SW 1271 (cell line): ENCODE measurements at places on chromosomes 12 and 14.

DNA sequence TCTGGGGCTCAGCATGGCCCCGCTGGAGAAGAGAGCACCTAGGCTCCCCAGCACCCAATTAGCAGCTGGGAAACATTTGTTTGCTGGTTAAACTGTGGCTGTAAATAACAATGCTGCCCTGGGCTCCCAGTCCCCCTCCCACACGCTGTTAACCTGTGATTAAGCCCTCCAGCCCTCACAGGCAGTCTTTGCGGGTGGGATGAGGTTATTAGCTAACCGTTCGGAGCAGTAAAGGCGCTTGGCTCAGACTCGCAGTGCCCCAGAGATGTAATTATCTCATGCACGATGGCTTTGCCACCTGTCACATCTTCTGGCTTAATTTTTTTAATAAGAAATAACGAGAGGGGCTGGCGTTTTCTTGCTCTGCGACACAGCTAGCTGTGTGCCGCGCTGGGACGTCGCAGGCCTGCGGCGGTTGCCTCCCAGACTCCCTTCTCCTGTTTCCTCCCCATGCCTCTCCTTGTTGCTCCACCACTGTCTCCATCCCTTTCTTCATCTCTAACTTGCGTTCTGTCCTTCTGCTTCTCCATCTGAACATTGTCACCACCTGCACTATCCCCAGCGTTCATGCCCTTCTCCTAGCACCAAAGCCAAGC, 239.2 kb upstream of the FKBP4 start:
- no peak for DNase-seq

GRCh38 chr14:106883218-106883692, 1356.9 kb downstream of the TMEM121 start:
- DNase-seq = no peak

DNA sequence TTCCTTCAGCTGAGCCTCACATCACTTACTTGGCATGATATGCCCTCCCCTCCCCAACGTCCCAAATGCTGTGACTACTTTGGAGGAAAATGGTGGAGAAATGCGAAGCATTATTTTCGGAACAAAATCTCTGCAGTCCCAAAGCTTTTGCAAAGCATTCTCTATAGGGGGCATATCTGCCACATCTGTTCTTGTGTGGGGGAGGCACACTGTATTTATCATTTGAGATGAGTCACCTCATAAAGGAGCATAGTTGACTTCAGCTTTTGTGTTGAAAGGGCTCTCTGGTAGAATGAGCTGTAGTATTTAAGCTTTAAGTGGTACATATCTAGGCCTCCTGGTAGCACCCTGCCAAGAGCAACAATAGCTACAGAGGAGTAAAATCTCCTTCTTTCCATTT, 447.5 kb downstream of the ADAMTS20 start:
- DNase-seq = no peak

DNA sequence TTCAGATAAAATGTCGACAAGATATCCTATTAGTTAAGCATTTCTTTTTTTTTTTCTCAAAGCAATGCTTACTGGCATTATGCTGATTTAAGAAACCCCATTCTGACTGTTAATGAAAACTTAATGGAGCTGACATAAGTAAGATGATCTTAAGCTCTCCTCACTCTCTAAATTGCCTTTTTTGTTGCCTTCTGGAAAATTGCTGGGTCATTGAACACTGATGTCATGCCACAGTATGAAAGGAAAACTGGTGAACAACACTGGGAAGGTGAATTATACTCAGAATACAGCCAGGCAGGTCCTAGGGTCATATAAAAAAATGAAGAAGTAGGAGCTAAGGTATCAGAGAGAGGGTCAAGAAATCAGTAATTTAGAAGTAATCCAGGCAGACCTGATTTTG, 179.9 kb downstream of the BTG1 start:
- no peak for DNase-seq

DNA sequence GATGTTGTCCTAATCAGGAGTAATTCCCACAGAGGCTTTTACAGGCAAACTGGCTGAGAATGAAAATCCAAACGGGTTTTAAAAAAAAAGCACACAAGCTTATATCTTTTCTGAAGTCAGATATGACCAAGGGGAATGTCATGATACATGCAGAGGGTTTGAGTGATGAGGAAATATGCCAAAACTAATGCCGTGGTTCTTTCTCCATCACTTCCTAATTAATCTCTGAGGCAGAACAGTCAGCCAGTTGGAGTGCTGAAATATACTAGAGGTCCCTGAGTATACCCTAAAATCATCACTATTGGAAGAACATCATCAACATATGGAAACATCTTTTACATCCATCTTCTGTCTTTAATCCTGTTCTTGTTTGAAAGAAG, 160.8 kb upstream of the FAR2 start:
- DNase-seq = no peak

GRCh38 chr12:120642826-120643225, 2.4 kb downstream of the CABP1 start:
- DNase-seq = no peak

DNA sequence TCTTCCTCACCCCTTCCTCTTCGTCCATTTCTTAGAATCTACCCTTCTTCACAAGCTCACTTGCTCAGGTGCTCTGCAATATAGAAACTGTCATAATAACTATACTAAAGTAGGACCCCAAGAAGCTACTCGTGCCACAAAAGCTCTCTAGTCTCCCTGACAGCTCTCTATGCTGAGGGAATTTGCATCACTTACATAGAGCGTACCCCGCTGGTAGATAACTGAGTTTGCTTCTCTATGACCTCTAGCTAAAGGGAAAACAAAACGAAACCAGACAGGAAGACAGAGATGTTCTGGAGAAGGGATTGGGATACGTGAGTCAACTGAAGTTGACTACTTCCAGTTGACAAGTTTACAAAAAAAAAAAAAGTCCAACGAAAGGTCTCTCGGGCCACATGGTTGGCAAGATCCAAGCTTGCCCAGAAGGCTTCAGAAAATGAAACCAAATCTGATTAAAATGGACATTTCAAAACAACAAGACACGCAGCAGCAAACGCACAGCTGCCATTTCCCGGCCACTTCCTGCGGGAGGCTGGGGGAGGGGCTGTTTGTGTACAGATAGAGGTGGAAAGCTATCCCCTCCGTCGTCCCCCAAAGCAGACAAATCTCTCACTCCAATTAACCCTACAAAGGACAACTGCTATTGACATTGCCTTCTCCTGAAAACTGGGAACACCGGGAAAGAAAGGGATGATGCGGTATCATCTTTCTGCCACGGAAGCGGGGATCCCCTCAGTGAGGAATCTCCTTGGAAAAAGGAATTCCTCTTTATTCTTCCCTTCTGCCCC, 1.3 kb downstream of the BAZ2A start:
- DNase-seq = no peak

GRCh38 chr12:4939418-4940023, 29.8 kb downstream of the KCNA1 start:
- DNase-seq = no peak

GRCh38 chr12:49968471-49968870, 4.3 kb upstream of the AQP6 start:
- no peak for DNase-seq

DNA sequence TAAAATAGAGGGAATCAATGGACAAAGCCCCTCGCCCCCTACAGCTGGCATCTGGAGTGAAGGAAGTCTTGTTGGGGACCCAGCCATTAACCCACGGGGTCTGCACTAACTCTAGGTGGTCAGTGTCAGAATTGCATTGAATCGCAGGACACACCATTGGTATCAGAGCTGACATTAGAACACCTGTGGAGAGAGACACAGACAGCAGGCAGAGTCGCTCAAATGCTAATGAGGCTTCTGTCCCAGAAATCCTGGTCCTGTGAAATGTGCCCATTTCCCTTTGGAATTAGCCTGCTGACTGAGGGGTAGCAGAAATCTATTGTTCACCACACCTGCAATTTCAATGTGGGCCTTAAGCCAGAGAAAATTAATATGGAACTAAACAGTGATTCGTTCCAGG, 33.0 kb downstream of the TMEM132D start:
- no peak for DNase-seq

DNA sequence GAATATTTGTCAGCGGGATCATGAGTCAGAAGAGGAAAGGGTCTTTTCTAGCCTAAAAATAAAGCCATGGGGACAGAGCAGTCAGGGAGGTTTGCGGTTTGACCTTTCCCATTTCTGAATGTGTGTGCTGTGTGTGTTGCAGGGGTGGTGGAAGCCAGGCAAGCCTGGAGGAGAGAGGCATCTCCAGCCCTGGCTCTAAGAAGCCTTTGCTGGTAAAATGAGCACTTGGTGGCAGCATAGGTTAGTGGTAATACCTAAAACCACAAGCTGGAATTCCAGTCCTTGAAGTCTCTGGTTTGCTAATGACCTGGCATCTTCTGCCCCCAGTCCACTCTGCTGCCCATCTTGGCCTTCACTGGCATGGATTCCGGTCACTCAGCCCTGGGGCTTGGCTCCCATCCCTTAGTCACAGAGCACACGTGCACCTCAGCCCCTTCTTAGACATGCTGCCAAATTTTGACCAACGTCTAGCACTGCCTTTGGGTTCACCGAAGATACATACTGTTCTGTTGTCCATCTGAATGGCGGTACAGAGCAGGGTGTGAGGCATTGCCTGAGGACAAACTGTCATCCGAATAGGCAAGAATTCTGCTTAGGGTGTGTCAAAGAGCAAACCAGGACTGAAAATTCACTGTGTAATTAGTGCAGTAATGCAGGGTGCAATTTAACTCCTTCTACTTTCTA, 52.7 kb downstream of the KCNA5 start:
- DNase-seq = no peak

- DNase-seq = no peak
Measured at GRCh38 chr12:51977320-51977753, 25.8 kb downstream of the ACVR1B start.

- no peak for DNase-seq
Measured at GRCh38 chr14:101761881-101762529, 496 bp downstream of the PPP2R5C start.

DNA sequence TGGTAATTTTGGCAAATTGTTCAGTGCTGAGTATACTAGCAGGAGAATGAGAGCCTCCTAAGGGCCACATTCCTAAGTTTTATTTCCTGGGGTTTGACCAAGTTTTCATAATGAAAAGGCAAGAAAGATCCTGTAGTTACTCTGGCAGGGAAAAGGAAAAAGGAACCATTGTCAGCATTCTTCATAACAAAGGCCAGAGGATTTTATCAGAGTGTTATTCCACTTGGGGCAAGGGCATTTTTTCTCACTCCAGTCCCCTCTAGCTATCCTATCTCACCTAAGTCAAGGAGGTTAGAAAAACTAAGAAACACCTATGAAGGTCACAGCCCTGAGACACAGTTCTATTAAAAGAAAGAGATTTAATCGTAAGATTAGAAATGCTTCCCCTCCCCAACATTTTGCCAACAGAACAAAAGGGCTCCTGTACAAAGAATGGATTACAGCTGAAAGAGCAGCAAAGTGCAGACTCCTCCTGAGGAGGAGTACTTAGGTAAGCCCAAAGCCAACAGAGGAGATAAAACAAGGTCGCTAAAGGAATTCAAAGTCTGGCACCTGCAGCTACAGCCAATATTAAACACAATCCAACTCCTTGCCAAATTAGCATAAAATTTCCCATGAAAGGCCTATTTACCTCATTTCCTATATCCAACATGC, 162.4 kb downstream of the GALC start:
- DNase-seq = no peak

GRCh38 chr14:61563880-61564617, 131.3 kb upstream of the HIF1A start:
- DNase-seq = no peak

DNA sequence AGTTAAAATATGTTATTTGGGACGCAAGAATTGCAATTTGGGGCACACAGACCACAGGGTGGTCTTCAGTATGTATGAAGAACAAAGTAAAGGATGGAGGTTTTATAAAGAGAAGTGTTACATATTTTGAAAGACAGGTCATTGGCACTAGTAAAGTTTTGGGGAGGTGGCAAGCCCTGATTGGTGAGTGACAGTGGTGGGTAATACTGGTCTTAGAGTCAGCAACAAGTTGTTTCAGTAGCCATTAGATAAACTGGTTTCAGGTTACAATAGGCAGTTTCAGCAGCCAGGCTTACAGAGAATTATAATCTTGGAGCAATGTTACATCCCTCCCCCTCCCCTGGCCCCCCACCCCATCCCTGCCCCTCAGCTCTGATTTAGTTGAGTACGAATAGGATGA, 17.5 kb downstream of the MARK3 start:
- no peak for DNase-seq

- DNase-seq = no peak
Measured at GRCh38 chr12:25438638-25439037, 114.4 kb downstream of the LMNTD1 start.

DNA sequence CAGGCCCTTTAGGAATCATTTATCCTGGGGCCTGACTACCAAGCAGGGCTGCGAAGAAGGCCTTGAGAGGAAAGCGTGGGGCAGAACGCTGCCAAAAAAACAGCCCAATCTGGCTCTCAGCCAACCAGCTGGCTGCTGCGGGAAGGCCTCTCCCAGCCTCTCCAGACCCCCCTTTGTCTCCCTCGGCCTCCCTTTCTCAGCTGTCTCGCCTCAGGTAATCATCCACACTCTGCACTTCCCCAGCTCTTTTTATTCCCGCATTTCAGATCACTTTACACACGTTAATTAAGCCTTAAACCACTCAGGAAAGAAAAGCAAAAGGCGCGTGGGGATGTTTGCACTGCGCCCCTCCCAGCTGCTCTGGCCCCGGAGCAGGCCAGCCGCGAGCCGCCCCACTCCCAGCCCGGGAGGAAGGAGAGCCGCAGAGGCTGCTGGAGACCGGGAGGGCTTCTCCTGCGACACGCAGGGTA, 208.2 kb upstream of the FOXN3 start:
- DNase-seq = no peak

GRCh38 chr12:22658214-22658613, 33.2 kb downstream of the ETNK1 start:
- no peak for DNase-seq

- DNase-seq = no peak
Measured at GRCh38 chr14:93017301-93017797, 94.4 kb downstream of the CHGA start.

GRCh38 chr14:76995279-76996035, 33.1 kb downstream of the IRF2BPL start:
- DNase-seq = no peak

DNA sequence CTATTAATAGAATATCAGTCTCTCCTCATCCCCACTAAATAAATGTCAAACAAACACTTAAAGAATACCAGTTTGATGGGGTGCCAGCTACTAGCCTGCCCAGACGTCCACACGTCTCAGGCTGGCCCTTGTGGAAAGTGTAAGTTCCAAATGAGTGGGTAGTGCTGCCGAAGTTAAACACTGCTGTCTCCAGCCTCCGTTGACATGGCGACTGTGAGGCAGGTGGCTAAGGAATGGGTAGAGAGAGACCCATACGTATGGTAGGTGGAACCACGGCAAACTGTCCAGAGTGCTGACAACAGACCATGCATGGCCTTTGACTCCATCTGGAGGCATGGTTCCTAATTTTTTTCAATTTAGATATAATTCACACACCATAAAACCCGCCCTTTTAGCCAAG, 37.9 kb downstream of the PITPNM2 start:
- DNase-seq = no peak
